ENCODE measurements at places on chromosomes 6 and 20.
A peak's percentile ranks its signal among the peaks of the same experiment; 100 is the strongest.

- no peak for DNase-seq
Observed at GRCh38 chr6:166617359-166617758, 9.7 kb downstream of the RPS6KA2 start.

GRCh38 chr20:17128206-17128605, 98.6 kb upstream of the PCSK2 start:
- no peak for DNase-seq

DNA sequence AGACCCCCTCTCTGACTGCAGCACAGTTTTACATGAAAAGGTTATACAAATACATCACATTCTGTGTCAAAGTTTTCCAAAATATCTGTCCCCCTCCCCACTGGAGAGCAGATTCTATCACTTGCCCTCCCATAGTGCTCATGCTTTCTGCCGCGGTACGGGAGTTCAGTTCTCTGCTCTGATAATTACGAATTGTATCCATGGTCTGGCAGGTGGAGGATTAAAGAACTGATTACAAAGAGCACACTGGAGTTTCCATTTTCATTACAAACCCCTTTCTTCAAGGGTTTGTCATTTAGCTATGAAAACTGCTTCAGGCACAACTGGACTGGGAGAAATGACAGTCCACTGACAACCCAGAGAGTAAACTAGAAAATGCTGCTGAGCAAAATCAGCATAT, 166.0 kb downstream of the PDSS2 start:
- no peak for DNase-seq

- DNase-seq: no peak
Observed at GRCh38 chr20:7571521-7572055, 368.7 kb downstream of the HAO1 start.

DNA sequence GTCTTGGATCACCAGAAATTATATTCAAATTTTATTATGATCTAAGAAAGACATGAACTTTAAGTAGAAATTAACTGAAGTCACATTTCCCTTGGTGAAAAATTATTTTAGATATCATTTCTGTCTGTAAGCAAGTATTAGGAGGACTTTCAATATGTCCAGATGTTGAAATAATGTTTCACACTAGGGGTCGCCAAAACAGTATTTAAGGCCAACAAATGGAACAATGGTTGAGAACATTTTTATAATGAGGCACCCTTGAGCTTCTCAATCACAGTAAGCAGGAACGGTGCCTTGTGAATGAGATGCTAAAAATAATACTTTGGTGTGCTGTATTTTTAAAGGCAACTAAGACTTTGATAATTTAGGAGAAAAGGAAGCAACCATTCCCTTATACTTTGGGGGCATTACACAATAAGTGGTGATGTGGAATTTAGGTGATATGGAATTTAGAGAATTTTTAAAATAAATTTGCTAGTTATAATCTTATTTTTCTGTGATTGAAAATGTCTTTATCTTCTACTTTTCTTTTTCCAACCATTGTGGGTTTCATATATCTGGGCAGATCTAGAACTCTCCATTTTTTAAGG, 9.6 kb upstream of the SF3B5 start:
- DNase-seq: peak; percentile 17

- no peak for DNase-seq
Observed at GRCh38 chr6:53691667-53692133, 26.1 kb upstream of the KLHL31 start.

DNA sequence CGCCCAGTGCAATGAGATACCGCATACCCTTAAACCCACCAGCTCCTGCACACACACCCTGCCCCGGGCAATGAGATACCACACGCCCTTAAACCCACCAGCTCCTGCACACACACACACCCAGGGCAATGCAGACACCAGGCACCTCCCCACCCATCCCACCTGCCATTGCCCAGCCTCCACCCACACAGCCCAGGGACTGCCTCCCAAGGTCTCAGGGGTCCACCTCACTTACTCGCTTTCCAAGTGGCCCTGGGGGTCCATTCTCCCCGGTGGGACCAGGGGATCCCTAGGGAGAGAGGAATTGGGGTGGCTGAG, 24.0 kb downstream of the COL11A2 start:
- DNase-seq: no peak

DNA sequence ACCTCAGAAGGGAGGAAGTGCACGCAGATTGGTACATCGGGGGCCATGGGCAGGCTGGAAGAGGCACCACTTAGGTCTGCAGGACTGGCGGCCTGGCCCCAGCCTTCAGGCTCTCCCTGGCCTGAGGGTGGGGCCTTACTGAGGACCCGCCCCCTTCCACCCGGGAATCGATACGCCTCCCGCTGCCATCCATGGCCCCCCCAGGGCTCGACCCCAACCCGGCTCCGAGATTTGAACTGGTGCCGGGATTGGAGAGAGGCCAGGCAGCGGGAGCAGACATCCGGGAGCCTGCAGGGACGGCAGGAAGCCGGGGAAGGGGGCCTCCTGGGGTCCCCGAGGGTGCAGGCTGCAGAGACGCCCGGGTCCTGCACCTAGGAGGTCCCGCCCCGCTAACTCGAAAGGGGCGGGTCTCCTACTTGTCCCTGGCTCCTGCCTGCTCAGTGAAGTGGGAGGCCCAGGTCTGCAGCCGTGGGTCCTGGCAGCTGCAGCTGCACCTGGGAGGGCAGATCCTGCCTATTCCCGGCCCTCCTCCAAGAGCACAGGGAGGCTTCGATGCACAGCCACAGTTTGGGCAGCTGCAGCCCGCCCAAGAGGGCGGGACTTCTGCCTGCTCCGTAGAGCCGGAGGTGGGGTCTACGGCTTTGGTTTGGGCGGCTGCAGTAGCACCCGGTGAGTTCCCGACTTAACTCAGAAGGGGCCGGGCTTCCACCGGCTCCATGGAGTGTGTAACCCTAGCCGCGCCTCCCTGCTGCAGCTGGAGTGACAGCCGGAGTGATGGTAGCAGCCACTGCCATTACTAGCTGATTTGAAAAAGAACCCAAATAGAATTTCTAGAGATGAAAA, 35.2 kb upstream of the TBC1D22B start:
- DNase-seq: peak; percentile 98

DNA sequence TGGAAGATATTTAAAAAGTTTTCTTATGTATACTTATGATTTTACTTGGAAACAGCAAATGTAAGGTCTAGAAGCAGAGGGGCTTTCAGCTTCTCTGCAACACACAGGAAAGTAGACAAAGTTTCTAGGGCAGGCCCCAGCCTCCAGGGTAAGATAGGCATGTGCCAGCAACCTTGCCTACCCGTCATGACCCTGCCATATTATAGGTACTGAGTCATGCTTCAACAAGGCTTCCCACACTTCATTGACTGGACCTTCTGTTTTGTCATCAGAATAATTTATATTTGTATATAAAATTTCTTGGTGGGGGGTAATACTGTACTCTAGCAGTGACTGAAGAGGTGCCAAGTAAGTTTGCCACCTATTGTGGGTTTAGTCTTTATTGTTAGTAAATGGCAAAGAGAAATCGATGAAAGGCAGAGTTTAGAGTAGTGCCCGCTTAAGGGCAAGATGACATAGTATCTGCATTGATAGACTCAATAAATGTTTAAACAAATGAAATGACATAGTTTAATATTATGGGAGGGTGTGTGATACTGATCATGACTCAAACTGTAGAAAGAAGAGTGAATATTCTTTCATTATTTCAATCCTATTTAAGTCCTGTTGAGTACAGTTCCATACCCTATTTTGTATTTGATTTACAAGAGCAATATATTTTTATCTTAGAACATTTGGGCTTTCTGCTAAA, 95.6 kb downstream of the JARID2 start:
- DNase-seq: no peak

DNA sequence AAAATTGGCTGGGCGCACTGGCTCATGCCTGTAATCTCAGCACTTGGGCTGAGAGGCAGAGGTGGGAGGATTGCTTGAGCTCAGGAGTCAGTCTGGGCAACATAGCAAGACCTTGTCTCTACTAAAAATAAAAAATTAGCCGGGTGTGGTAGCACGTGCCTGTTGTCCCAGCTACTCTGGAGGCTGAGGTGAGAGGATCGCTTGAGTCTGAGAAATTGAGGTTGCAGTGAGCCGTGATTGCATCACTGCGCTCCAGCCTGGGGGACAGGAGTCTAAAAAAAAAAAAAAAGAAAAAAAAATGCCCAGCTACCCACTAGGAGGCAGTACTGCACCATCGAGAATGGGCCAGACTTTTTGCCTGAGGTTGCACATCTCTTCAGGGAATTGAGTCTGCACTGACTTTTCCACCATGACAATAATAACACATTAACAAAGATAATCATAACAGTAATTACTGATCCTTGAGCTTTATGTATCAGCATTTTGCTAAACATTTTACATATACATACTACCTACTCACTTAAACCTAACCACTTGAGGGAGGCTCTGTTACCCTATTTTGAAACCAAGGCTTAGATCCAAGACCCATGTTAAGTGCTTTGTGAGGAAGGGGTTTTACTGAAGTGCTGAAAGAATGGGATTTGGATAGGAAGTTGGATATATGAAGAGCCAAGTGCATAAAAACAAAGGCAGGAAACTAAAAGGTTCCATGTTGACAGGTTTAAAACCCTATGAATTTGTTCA, 21.0 kb downstream of the SRSF3 start:
- peak; percentile 45 for DNase-seq

DNA sequence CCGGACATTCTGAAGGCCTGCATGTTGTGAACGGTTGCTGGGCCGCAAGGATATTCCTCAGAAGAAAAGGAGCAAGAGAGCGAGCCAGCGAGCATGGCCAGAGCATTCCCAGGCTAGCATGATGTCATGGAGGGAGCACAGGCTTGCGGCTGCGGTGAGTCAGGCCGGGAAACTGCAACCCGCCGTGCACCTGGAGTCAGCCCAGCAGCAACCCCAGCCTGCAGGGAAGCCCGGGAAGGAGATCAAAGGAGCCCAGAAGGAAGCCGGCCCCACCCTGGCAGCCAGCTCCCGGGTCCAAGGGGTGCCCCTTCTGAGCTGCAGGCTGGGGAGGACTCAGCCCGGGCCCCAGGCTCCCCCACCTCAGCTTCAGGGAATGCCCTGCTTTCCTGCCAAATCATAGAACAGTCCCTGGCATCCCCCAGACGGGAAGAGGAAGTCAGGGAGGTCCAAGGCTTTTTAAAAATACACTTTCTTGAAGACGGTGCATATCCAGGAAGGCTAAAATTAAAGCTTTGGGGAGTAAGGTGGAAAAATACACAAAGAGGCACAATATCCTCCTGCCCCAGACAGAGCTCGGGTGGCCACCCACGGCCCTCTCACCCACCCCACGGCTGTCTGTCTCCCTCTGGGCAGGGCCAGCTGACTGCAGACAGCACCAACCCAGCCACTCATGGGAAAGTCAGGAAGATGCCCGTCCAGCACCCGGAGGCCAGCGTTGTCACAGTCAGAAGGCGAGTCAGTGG, 53.7 kb downstream of the BMP7 start:
- no peak for DNase-seq

DNA sequence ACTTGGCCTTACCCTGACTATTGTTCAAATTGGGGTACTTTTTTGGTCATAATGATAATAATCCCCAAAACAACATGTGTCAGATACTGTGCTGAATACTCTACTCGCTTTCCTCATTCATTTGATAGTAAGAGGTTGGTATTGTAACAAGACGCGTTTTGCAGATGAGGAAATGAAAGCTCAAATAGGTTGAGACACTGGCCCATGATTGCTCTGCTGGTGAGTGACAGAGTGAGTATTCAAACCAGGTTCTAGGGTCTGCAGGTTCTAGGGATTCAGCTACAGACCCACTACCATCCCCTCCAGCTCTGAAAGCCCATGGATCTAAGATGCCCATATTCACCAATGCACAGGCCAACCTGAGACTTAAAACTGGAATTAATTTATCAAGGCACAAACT, 1.3 kb upstream of the ENPP4 start:
- no peak for DNase-seq

- DNase-seq: no peak
Observed at GRCh38 chr20:31593221-31594001, 11.7 kb upstream of the ID1 start.

- no peak for DNase-seq
Observed at GRCh38 chr6:143543435-143543834, 31.9 kb upstream of the FUCA2 start.

DNA sequence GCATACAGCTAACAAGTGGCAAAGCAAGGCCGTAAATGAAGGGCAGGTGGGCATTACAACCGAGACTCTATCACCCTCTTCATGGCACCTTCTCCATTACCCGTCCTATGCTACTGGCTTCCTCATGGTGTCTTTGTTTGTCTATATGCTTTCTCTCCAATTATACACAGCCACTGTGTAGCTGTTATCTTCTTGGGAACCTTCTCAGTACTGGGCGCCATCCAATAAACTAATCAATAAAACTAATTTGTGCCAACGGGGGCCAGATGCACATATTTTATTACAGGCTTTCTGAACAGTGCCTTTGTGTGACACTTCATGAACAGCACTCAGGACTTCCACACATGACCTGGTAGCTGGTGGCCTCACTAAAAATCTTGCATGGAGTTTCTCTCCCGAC, 149.8 kb upstream of the PCSK2 start:
- no peak for DNase-seq

GRCh38 chr20:9025011-9025410, 43.9 kb upstream of the PLCB4 start:
- no peak for DNase-seq

GRCh38 chr20:47191074-47191673, 165.3 kb downstream of the ZMYND8 start:
- DNase-seq: no peak

- DNase-seq: no peak
Observed at GRCh38 chr6:166999884-167000253, 672 bp downstream of the CEP43 start.

DNA sequence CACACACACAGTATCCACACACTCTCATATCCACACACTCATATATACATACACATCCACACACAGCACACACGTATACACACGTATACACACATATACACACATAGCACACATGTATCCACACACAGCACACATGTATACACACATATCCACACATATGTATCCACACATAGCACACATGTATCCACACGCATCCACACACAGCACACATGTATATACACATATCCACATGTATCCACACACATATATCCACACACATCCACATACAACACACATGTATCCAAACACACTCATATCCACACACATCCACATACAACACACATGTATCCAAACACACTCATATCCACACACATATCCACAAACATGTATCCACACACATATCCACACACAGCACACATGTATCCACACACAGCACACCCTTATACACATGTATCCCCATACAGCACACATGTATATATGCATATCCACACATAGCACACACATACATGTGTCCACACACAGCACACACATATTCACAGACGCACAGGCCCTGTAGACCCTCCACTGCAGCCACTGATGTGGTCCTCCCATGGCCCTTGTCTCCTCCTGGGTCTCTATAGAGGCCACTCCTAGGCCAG, 172.1 kb downstream of the CDH4 start:
- no peak for DNase-seq

DNA sequence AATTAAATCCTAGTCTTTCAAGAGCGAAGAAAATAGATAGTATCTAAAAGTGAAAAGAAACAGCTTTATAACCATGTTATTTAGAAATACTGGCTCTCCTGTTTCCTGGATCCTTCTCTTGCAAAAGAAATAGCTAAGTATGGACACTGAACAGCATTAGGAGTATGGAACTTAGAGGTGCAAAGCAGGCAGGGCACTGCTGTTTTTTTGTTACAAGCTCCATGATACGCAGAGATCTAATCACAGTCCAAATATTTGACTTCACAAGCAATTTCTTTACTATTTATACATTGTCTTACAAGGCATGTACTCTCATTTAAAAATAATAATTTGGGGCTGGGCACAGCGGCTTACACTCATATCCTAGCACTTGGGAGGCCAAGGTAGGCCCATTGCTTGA, 7.6 kb downstream of the TRPC4AP start:
- no peak for DNase-seq

GRCh38 chr6:53922539-53922981, 127.8 kb downstream of the LRRC1 start:
- no peak for DNase-seq

GRCh38 chr6:27962506-27962905, 5.5 kb downstream of the OR2B6 start:
- DNase-seq: no peak
